Posterior cingulate gyrus (tissue), 11 donors: ENCODE measurements at places on chromosomes 1 and 21.

- no peak for DNase-seq
Observed at GRCh38 chr1:206699000-206699586, 14.4 kb downstream of the MAPKAPK2 start.

DNA sequence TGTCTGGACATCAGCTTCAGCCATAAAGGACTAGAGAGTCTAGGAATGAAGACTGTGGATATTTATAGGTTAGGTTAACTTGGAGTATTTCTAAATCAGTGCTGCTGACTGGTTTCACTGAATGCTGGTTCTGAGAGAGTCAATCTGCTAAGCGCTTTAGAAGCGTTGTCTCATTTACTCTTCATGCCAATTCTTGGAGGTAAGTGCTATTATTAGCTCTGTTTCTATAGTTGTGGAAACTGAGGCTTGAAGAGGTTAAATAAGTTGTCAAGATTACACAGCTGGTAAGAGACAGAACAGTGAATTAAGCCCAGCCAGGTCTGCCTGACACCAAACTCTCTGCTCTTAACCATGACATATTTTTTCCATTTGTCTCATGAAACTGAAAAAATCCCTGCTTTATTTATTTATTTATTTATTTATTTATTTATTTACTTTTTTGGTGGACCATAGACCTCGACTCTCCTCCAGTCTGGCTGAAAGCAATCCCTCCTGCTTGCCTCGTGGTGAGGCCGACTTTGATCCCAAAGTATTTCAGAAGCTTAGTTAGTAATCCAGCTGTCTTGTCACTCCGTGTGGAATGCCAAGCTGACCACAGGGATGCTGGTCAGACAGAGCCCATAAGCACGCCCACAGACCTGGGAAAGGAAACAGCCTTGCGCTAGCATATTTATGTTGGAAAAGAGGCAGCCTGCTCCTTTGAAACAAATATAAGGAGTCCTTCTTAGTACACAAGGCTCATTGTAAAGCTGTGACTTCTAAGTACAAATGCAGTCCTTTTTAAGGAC lies 16.9 kb downstream of the NTMT2 start:
- no peak for DNase-seq

DNA sequence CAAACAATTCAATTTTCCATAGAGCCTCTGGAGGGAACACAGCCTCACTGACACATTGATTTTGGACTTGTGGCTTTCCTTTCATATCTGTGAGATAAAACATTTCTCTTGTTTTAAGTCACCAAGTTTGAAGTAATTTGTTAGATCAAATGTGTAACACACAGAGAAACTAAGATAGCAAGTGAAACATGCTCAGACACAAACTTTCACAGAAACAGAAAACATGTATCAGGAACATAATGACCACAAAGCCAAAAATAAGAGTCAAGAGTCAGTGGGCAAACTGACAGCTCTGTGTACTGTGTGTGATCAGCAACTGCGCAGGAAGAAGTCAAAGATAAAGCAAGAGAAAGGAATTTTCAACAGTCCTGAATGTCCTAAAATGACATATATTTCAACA lies 1237.5 kb downstream of the AMY1C start:
- DNase-seq, result no peak

DNA sequence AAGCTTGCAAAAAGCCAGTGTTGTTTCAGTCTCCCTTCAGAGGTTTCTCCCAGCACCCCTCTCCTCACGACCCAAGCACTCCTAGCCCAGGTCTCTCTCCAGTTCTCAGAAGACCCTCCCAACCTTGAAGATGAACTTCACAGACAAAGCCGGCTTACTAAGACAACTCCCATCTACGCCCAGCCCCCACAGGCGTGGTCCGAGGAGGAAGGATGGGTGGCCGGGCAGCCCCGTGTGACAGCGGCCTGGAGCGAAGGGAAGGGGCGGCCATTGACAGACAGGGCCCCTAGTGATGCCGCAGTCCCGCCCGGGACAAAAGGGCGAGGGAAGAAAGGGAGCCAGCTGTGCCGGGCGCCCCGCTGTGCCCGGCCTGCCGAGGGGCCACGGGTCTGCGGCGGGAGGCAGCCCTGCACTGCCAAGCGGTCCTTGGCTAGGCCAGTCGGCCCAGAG lies 6.9 kb downstream of the PAX7 start:
- no peak for DNase-seq

GRCh38 chr21:36661511-36662309 lies 37.2 kb upstream of the SIM2 start:
- no peak for DNase-seq

GRCh38 chr1:109640285-109640865 lies 15.5 kb upstream of the GSTM4 start:
- peak; percentile 93 for DNase-seq

DNA sequence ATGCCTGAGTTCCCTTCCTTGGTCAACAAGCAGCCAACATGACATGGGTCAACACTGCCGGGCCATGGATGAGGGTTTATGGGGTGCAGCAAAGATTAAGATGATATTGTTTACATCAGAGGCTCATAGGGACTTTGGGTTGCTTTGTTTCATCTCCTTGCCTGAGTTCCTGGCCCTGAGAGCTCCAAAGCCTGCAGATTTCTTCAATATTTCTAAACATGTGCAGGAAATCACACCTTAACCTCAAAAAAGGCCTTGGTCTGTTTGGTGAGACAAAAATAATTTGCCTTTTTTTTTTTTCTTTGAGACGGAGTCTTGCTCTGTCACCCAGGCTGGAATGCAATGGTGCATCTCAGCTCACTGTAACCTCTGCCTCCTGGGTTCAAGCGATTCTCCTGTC lies 876 bp downstream of the SLAMF8 start:
- DNase-seq, result no peak

GRCh38 chr1:15146971-15147376 lies 6.6 kb upstream of the TMEM51 start:
- no peak for DNase-seq

GRCh38 chr1:204499511-204500468 lies 5.2 kb upstream of the PIK3C2B start:
- DNase-seq, result no peak

- no peak for DNase-seq
Observed at GRCh38 chr1:207644166-207644851, 624 bp upstream of the CR1L start.

- no peak for DNase-seq
Observed at GRCh38 chr21:38299671-38300070, 42.9 kb downstream of the KCNJ15 start.

DNA sequence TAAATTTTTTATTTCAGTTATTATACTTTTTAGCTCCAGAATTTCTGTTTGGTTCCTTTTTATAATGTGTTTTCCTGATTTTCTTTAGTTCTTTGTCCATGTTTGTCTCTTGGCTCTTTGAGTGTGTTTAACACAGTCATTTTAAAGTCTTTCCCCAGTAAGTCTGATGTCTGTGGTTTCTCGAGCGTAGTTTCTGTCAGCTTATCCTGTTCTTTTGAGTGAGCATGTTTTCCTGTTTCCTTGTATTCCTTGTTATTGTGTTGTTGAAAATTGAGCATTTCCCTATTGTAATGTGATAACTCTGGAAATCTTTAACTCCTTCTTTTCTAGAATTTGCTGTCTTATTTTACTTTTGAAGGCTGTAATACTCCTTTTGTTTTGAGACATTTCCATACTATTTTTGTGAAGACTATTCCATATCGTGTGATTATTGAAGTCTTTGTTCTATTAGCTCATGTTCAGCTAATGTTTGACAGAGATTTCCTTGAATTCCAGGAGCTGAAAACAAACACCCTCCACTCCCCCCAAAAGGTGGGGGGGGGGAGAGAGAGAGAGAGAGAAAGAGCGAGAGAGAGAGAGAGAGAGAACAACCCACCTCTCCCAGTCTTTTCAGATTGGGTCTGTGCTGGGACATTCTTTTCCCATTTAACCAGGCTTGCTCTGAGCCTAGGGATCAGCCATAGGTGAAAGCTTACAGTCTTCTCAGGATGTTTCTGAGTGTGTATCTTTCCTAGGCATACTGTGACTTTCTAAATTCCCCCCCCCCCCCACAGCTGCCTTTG lies 38.3 kb downstream of the SDCCAG8 start:
- DNase-seq, result no peak

GRCh38 chr1:10514490-10515235 lies 39.9 kb downstream of the PEX14 start:
- no peak for DNase-seq

DNA sequence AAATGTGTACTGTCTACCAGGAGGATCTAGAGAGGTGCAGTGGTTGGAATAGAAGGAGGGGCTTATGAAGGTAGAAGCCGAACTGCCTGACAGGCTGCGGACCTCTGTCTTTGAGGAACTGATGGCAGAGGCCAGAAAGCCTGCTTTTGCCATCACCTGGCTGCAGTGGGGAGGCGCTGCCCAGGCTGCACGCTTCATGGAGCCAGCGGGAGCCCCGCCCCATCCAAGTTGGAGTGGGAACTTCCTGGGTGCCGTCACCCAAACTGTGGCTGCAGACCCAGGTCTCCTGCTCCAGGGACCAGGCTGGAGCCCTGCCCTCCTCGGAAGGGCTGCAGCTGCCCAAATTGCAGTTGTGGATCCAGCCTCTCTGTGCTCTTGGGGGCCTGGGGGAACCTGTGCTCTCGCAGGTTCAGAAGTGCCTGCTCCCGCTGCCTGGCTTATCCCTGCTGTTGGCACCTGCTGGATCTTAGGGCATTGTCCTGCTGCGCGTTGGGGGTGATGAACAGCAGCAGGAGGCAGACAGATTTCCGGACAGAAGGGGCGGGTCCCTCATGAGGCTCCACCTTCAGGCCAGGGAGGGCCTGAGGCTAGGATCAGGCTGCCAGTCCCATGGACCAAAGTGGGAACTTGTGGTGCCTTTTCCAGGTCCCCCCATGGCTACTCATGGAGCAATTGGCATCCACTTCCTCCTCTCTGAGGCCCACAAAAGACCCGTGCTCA lies 118.0 kb upstream of the PLPPR4 start:
- DNase-seq, result no peak

DNA sequence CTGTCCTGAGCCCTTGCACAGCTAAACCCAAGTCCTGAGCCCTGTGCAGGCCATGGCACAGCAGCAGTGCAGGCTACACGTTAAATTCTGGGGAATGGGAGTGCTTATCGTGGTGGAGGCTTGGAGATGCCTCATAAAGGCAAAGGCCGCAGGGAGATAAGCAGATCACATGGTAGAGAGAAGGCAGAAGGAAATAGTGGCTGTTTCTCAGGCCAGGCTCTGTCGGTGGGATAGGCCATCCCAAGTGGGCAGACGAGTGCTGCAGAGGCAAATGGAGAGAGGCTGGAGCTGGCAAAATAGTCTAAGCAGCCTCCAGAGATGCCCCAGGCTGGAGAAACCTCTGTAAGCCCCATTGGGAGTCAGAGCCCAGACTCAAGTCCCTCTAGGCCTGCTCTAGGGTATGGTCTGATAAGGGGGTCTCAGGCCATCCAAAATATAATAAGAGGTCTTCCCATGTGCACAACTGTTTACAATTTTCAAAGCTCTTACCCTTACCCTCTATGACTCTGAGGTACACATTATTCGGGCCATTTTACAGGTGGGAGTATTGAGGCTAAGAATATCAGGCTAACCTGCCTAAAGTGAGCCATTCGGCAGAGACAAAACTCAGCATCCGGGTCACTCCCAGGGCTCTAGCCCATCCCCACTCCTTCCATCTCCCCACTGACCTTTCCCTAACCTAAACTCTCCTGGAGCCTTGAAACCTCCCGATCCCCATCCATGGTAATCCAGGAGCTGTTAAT lies 79.6 kb downstream of the NKAIN1 start:
- DNase-seq, result no peak

DNA sequence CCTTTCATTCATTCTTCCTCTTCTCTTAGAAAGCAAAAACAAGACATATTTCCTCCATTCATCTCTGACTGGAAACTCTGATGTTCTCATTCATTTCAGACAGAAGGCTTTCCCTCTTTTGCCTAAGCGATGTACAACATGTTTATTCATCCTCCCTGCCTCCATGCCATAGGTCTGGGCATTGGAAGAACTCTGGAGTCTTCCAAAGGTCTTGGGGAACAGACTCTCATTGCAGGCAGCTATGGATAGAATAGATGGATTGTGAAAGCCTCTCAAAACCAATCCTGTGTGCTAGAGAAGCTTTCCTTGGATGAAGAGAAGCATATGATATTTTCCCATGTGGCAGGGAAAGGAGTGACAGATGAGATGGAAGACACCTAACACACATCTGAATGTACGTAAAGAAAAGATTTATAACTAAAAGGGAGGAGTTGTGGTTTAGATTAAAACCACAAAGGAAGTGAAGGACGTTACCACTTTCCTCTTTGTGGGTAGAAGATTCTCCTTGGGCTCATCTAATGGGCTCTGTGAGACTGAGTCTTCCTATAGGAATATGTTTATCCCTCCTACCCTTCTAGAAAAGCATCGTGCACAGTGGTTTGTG lies 38.7 kb downstream of the BCL9 start:
- DNase-seq, result no peak

DNA sequence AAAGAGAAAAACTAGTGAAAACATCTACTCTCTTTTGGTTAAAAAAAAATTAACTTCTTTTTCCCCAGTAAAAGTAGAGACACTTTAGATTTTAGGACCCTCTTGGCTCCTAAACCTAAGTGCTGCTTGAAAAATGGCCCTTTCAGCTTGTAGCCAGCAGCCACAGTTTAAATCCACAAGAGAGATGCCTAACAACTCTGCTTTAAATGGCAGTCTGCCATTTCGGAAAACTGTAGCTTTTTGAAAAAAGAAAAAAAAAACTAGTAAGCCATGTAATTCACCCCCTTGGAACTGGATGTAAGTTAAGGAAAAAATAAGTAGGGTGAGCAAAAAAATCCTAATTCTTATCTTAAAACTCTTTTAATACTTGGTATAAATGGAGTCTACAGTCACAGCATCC lies 56.0 kb downstream of the LHX9 start:
- DNase-seq, result no peak

GRCh38 chr1:24969596-24970398 lies 39.7 kb upstream of the RUNX3 start:
- no peak for DNase-seq
